Left hindlimb (tissue), 1 donor: ENCODE measurements at places on chromosomes 1 and 21.
A peak's percentile ranks its signal among the peaks of the same experiment; 100 is the strongest.

DNA sequence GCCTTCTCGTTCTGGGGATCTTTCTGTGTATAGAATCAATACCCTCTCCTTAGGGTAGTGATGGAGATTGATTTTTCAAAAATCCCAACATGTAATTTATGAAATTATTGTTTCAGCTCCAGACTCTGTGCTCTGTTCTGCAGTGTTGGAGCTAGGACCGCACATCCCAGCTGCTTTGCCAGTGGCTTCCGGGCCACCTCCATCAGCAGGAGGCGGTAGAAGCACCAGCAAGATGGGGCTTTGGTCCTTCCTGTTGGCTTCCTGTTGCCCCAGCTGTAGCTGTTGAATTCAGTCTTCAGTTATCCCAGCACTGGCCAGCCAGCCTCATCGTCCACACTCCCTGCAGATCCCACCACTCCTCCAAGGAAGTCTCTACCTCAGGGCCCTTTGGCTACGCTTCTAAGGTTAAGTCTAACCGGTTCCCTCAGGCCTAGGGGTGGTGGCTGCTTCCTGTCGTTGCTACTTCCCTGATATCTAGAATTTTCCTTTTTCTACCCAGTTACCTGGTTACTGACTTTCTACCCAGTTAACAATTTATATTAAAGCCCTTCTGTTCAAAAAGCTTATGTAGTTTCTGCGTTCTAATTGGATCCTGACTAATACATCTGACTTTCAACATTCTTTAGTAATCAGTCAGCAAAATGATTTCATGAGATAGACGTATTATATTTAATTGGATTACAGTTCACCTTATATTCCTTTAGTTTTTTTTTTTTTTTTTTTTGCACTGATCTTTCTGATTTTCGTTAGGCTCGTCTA is 24.6 kb downstream of the GALNT2 start:
- no peak for DNase-seq

- peak; percentile 69 for DNase-seq
Measured at GRCh38 chr1:26161415-26162219, 2.7 kb downstream of the FAM110D start.

- no peak for DNase-seq
Measured at GRCh38 chr1:87201768-87202167, 126.9 kb upstream of the LMO4 start.

DNA sequence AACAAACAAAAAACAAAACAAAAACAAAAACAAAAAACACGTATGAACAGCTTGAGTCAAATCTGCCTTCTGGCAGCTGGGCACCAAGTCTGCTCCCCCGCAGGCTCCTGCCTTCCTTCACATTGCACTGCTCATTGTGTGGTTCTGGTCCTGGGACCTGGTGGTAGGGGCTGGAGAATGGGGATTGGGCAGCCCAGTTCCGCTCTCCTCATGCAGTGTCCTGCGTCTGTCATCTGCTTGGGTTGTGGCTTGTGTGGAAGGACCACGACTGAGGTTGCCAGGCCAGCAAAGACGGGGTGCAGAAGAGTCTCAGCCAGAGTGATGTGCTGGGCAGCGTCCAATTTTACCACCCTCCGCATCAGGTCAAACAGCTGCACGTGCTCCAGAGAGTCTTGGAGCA is 11.1 kb downstream of the OR2AJ1 start:
- no peak for DNase-seq

DNA sequence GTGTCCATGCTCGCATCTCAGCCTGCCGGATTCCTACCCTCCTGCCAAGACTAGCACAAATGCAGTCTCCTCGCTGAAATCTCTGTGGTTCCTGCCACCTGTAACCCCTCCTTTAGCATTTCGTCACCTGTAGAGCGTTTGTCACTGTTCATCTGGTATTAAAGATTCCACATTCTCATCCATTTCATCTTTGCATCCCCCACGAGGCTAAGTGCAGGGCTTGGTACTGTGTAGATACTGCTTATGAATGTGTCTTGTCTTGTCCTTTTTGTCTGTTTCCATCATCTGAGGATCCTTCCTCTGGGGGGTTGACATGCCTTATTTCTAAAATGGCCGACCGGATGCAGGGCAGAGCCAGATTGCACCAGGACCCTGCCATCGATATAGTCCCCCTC is 53.7 kb upstream of the DNAJC6 start:
- DNase-seq, result no peak

DNA sequence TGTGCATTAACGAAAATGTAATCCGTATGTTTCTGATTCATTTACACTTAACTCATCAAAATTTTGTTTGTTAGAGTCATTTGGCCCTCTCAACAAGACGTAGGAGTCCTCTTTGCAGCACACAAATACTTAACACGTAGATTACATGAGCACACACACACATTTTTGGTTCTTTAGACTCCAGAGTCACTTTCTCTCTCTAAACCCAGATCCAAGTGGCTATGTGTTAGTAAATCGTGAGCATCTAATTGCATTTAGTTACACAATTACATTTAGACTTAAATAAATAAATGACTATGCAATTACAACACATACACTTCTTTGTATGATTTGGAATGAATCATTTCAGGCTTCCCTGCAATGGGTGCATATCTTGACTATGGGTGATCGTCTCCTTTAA is 109.0 kb upstream of the GREM2 start:
- DNase-seq, result no peak

DNA sequence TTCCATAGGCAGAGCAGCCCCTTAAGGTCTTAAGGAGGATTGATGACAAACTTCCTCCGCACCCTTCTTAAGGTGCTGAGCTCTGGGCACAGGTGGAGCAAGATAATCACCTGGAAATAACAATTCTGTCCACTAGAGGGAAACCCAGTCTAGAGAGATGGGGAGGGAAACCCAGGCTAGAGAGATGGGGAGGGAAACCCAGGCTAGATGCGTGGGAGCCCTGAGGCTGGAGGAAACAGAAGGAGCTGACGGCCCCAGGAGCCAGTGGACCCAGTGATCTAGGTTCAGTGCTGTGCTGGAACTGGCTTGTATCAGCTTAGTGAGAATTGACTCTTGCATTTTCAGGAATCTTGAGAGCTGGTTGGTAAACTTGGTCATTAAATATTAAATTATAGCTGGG is 17.8 kb upstream of the MYCL start:
- no peak for DNase-seq

GRCh38 chr1:85473390-85473789 is 8.4 kb upstream of the DDAH1 start:
- DNase-seq, result no peak

GRCh38 chr1:172751683-172752082 is 92.8 kb downstream of the FASLG start:
- DNase-seq, result no peak

DNA sequence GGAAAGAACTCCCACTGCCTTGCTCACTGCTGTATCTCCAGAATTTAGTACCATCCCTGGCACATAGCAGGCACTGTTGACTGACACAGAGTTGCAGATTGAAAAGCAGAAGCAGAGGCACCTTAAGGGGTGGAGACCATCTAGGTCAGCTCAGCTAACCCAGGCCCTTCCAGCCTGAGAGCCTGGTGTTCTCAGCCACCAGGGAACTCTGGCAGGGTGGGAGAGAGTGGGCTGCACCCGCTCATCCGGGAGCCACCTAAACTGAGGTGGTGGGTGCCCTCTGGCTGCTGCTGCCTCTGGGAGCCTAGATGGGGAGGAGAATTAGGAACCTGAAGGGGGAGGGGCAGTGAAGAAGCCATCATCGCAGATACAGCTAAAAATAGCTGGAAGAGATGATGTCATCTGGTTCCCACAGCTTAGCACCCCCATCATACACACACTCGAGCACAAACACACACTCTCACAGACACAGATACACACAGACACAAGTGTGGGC is 1.5 kb upstream of the TSPAN1 start:
- DNase-seq, result no peak

DNA sequence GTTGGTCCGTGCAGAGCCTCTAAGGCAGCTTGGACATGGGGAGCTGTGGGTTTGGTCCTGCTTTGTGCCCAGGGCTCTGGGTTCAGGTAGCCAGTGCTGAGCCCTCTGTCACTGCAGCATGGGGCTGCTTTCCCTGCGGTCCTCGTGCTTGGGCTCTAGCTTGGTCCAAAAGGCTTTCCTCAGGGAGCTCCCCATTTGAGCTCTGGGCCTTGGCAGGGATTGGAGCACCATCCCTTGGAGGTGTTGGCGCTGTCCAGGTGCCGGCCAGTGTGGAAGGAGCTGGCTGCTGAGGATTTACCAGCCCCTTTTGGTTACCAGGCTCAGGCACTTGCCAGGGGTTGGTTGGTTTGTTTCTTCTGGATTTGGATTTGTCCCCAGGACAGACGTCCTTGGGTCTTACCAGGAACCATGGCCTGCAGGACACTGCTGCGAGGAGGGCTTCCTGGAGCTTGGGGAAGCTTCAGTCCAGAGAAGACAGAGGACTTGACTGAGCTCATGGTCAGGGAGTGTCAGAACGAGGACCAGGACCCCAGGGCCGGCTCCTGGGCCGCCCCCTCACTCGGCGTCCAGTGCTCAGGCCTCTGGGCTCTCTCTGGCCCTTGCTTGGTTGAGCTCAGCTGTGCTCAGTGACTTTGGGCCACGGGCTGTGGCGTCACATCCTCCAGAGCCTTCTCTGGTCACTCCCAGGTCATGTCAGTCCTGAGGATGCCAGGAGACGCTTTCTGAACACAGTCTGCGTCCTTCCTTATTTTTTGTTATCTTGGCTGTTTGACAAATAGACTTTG is 224.7 kb downstream of the CAMTA1 start:
- DNase-seq, result no peak

GRCh38 chr1:44433209-44433608 is 28.2 kb downstream of the RNF220 start:
- DNase-seq, result no peak

DNA sequence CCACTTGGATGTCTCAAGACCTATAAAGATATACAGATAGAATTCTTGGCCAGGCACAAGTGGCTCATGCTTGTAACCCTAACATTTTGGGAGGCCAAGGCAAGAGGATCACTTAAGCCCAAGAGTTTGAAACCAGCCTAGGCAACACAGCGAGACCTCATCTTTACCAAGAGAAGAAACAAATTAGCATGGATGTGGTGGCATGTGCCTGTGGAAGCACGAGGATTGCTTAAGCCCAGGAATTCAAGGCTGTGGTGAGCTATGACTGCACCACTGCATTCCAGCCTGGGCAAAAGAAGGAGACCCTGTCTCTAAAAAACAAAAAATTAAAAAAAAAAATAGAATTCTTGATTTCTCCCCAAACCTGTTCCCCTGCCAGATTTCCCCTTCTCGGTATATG is 8.3 kb downstream of the ASAP3 start:
- no peak for DNase-seq

DNA sequence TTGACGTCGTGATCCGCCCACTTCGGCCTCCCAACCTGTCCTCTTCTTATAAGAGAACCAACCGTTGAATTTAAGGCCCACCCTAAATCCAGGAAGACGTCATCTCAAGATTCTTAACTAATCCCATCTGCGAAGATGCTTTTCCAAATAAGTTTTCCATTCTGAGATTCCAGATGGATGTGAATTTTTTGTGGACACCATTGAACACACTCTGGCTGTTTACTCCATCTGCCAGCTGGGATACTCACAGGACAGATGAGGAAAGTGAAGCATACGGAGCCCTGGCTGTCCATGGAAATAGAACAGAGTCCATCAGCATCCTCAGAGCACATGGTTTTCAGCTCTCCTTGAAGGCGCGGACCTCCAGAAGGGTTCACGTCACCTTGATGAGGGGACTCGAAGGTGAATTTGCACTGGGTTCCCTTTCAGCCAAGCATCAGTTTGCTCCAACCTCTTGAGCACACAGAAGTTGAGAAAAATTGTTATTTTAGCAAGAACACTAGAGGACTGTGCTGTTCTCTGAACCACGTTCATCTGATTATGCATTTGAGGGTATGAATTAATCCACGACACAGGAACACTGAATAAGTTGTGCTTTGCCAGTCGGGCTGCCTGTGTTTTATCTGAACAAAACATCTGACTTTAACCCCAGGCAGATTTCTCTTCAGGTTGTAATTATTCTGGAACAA is 68.6 kb downstream of the KAZN start:
- no peak for DNase-seq

GRCh38 chr1:6476483-6476882 is 10.5 kb upstream of the TNFRSF25 start:
- no peak for DNase-seq

DNA sequence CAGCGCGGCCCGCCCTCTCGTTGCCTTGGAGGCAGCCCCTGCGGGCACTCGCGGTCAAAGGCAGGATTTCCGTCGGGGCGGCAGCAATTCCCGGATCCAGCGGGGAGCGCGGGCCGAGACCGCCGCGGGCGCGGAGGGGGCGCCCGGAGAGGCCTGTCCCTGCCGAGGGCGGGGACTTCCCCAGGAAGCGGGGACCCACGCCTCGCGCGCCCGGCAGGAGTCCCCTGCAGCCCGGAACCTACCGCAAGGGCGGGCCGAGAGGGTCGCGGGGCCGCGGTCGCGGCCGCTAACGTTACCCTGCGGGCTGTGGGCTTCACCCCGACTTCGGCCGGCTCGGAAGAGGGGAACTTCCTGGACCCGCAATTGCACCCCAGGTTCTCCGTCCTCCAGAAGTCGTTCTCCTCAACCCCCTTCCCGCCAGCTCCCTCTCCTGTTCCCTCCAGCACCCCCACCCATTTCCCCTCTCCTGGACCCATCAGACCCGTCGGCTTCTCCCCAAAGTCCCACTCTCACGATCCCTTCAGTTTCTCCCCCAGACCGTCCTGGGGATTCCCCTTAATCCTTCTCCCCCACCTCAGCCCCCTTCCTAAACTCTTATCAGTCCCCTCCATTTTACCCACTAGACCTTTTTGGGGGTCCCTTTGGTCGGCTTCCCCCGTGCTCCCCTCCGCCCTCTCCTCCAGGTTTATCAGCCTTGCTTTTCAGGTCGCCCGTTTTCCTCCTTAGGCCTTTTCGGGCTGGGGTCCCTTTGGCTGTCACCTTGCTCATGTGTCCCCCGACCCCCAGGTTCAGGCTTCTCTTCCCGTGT is 604 bp downstream of the FGR start:
- DNase-seq, result peak; percentile 73

- no peak for DNase-seq
Measured at GRCh38 chr1:248065071-248065470, 18.4 kb downstream of the OR2L3 start.

DNA sequence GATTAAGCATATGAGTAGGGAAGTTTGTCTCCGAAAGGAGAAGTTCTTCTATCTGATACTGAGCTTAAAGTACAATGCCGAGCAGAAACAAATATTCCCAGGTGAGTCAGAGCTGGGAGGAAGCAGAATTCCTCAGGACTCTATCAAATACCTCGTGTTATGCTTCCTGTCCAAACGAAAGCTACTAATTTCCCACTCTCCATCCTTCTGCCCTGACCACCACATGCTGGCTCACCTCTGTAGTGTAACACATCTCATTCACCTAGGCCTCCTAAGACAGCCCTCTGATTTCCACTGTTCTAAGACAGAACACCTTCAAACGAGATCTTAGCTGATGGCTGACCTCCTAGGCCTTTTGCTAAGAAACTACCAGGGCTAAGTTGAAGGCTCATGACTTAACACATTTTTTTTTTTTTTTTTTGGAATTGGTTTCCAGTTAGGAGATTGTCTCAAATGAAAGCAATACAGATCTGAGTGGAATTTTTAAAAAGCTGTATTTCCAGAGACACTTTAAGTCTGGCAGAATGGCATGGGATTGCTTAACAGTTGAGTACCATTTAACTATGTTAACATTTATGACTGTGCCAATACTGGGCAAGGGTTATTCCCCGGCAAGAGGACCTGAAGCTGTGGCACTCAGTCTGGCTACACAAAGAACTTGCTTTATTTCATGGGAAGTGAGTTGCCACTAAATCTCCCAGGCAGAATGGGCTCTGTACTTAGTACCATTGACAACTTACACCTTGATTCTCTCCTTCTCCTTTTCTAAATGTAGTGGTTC is 583.4 kb downstream of the DPYD start:
- no peak for DNase-seq

GRCh38 chr1:186775881-186776560 is 52.7 kb upstream of the PLA2G4A start:
- DNase-seq, result no peak

- no peak for DNase-seq
Measured at GRCh38 chr1:158329733-158330132, 1.6 kb downstream of the CD1B start.
